ENCODE measurements at places on chromosomes 11 and 22.

- ATAC-seq, result no peak
Observed at GRCh38 chr11:29173660-29174062, 843.2 kb downstream of the KCNA4 start.

- ATAC-seq, result no peak
Observed at GRCh38 chr22:27577574-27577969, 224.0 kb downstream of the MN1 start.

- ATAC-seq, result no peak
Observed at GRCh38 chr11:134727204-134727603, 315.2 kb upstream of the B3GAT1 start.

- peak; percentile 53 for ATAC-seq
Observed at GRCh38 chr22:42856179-42856864, 751 bp downstream of the ARFGAP3 start.

DNA sequence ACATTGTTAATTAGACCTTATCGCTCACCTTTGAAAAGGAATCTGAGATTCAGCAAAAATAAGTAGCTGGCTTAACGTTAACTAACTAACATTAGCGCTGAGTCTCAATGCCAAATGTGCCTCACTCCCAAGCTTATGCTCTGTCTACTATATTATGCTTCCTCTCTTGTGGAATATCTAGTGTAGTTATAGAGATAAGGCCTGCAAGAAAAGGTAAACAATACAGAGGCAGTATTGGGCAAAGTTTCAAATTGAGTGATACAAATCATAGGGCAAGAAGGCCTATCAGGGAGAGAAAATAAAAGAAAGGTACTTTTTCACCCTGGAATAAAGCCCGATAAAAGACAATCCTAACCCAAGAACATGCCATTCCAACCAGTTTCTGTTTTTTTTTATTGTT lies 61.6 kb upstream of the SLC17A6 start:
- no peak for ATAC-seq

DNA sequence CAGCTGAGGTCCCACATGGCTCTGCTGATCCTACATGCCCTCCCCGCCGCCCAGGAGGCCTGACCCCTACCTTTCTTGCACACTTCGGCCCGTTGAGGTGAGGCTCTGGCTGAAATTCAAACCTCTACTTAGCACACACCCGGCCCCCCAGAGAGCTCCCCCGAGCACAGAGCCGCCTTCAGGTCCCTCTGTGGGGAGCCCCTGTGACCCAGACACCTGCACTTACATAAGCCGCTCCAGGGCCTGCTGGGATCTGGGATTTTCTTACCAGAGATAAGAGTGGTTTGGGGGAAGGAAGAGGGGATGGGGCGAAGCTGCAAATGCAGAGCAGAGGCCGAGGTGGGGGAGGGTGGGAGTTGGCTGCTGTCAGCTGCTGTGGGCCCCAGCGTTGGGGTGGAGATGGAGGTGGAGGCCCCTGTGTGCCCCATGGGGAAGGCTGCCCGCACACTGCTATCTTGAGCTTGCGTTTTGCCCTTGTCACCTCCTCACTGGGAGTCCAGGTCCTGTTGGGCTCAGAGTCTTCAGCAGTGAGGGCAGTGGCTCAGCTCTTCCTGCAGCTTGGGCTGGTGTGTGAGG lies 30.6 kb downstream of the CAPN1 start:
- no peak for ATAC-seq

DNA sequence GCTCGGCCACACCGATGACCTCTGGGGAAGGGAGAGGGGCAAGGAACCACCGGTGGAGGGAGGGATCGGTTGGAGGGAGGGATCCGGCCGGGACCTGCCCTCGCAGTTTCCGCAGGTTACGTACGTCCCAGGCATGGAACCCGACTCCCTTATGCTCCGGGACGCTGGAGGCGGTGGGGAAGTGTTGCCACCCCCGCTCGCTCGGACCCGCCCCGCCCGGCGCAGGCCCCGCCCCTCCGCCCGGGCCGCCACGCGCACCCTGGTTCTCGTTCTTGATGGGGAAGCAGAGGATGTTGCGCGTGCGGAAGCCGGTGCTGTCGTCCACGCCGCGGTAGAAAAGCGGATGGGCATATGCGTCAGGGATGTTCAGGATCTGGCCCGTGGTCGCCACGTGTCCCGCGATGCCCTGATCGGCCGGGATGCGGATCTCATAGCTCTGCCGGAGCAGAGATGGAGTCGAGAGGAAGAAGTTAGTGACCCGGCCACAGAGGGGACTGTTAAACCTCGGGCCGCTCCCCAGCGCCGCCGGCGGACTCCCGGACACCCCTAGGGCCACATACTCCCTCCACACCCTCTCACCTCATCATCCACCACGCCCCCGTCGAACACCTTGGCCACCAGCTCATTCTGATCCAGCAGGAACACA lies 89.8 kb downstream of the PDE2A start:
- ATAC-seq, result peak; percentile 57

DNA sequence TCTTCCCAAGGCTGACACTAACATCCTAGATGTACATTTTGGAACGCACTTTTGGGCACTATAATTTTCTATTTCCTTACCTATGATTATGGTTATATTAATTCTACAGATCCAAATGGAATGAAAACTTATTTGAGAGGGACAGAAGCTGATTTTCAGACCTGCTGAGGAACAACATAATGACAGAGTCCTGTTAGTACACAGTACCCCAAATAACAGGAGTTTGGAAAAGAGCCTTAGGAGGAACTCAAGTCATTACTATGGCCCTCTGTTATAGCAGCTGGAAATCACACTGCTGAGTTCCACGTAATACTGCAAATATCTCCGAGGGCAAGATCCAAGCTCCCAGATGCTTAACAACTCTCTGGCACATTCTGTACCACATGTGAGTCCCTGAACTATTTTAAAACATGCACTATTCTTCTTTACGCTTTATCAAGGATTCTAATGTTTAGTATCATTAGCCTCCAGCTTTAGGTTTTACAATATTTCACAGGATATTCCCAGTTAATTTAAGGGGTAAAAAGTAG lies 1027.7 kb upstream of the CCDC90B start:
- no peak for ATAC-seq

DNA sequence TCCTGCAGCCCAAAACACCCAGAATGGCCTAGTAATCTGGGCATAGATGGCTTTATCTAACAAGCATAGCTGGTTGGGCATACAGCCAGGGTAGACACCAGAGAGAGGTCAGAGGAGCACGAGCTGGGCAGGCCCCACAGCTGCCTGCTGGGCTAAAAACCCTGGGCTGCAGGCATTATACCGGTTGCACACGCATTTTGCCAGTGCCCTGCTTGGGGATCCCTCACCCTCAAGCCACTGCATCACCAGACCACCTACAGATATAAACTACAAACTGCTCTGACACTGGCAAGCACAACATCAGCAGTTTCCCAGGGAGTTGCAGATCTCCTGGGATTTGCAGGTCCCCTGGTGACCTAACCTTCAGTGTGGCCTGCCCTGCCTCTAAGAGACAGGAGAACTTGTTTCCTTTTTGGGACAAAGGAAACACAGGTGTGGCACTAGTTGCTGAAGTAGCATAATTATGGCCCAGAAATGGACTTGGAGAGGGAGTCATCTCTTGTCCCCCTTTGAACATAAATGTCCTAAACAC lies 79.1 kb upstream of the SC5D start:
- ATAC-seq, result no peak

DNA sequence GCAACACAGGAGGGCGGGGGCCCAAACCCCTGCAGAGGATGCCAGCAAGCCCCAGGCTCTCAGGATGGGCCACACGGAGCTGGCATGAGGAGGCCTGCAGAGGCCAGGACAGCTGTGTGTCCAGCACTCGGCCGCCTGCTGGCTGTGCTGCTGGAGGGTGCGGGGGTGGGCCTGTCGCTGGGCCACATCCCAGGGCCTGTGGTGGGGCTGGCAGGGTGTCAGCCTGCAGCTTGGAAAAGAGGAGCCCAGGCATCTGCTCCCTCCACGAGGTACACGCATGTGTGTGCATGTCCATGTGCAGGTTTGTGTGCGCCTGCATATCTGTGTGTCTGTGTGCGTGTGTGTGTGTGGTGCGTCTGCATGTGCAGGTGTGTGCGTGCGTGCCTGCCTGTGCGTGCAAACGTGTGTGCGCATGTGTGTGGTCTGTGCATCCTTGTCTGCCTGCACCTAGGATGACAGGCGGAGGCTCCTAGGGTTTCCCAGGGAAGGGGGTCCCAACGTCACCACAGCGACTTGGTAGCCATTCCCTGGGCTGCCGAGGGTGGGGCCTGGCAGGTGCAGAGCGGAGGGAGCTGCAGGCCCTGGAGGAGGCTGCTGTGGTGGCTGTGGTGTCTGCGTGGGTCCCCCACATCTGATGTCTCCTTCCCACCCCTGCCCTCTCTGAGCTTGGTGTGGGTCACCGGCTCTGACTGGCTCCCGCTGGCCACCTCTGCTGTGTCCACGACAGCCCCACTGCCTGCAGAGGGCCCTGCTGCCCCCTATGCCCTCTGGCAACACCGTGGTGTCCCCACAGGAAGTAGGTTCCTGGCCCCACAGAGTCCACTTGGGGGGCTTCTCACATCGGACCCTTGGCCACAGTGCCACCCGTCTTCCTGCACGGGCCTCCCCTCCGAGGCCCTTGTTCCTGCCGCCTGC lies 17.1 kb downstream of the BRSK2 start:
- no peak for ATAC-seq

GRCh38 chr11:67442504-67443404 lies 522 bp downstream of the CORO1B start:
- no peak for ATAC-seq

DNA sequence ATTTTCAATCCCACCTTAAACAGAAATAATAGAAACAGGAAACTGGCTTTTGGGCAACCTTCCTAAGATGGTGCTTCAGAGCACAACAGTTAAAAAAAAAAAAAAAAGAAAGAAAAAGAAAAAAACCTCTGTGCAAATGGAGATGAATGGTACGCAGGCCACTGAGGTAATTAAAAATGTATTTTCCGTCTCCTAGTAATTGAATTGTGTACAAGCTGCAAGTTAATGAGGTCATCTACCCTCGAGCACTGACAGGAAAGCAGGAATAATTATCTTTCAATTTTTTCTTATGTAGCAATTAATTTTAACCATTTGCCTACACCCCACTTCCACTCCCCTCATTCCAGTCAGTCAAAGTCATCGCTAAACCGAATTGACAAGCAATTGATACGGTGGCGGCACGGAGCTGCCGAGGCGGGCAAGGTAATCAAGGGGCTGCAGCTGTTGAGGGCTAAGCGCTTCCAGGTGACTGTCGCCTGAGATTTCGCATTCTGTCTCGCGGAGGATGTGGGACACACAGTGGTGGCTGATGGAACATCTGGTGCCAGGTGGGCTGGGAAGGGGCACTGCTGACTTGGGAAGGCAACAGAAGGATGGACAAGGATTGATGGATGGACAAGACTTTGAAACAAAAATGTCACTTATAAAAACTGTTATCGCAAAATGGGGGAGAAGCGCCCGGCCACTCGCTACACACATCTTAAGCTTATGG lies 109.4 kb downstream of the RCN1 start:
- no peak for ATAC-seq

DNA sequence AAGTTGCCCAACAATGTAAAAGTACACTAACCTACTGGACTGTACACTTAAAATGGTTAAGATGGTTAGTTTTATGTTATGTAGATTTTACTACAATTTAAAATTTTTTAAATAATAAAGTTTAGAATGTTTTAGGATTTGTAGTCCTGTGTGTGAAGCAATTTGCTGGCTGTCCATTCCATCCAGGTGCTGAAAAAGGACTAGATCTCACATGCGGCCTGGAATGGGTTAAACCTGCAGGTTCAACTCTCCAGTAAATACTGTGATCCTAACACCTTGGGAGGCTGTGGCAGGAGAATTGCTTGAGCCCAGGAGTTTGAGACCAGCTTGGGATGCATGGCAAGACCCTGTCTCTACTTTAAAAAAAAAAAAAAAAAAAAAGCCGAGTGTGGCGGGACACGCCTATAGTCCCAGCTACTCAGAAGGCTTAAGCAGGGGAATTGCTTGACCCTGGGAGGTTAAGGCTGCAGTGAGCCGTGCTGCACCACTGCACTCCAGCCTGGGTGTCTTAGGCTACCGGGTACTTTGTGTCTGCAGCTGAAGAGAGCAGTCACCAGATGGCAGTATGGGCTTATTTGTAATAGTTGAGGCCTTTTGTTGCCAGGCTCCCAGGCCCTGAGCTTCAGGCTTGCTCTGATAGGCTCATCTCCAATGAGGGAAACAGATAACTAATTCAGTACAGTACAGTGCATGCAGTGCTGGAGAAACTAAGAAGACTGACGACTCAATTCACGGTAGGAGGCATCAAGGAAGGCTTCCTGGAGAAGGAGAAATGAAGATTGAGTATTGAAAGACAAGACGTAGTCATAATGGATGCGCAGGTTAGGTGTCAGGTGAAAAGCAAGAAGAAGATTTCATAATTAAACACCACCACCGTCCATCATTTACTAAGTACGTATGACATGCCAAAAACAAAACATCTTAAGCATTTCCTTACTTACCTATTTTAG lies 64.7 kb upstream of the ASPHD2 start:
- peak; percentile 81 for ATAC-seq

GRCh38 chr11:2945031-2945756 lies 16.0 kb upstream of the PHLDA2 start:
- peak; percentile 43 for ATAC-seq

- ATAC-seq, result no peak
Observed at GRCh38 chr11:62430425-62430824, 11.6 kb downstream of the SCGB1A1 start.

DNA sequence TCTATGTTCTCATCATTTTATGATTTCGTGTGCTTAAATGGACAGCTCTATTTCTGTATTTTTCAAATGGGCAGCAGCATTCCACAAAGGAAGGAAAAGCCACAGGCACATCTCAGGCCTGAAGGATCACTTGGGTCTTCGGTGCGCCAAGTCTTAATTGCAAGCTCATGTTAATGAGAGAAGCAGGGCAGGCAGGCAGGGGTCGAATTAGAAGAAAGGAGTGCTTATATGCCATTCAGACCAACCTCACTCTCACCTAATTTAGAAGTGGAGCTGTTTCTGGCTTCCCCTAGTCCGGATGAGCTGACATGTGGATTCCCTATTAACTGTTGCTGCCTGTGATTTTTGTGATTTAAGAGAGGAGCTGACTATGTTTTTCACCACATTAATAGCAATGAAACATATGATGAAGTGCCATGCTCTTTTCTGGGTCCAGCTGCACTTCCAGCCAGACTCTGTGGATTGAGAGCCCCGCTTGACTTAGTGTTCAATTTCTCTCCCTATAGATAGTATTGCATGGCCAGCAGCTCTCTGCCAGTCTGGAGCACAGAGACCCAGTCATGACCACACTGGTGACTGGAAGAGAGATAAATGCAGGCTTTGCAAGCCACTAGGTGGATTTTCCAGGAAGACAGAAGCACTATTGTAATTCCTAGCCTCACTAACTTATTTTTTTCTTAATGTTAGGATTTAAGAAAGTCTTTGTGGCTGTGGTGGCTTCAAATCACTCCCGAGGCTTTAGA lies 373.9 kb upstream of the FAT3 start:
- no peak for ATAC-seq

- ATAC-seq, result no peak
Observed at GRCh38 chr22:45870011-45870410, 107.0 kb downstream of the WNT7B start.
